ENCODE measurements at places on chromosomes 2 and 18.

- no peak for DNase-seq
These were observed 146.5 kb downstream of the GLI2 start for GRCh38 chr2:120881981-120882788.

DNA sequence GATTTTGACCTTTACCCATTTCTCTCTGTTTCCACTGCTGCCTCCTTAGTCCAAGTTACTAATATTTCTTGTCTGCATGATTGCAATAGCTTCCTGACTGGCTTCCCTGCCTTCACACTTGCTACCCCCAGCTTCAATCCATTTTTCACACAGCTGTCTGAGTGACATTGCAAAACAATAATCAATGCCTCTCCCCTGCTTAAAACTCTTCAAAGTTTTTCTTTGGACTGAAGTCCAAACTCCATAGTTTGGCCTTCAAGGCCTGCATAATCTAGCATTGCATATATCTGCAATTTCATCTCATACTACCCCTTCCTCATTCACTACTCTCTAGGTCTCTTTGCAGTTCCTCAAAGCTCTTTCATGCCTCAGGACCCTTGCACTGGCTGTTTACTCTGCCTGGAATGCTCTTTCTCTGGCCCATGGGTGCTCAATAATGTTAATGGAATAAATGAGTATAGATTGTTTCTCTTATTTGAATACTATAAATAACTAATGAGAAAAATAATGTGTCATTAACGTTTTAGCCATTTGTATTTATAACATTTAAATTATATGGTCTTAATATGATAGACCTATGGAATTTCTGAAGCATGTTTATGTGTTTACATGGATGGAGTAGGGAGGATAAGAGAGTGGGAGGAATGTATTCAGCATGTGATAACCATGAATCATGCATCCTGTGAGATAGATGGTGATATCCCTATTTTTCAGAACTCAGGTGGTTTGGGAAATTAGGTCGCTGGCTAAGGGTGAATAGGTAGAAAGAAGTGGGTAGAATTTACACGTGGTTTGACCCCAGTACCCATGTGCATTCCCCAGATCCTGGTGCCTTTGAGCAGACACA, 5.7 kb upstream of the TMEM178A start:
- DNase-seq: no peak

DNA sequence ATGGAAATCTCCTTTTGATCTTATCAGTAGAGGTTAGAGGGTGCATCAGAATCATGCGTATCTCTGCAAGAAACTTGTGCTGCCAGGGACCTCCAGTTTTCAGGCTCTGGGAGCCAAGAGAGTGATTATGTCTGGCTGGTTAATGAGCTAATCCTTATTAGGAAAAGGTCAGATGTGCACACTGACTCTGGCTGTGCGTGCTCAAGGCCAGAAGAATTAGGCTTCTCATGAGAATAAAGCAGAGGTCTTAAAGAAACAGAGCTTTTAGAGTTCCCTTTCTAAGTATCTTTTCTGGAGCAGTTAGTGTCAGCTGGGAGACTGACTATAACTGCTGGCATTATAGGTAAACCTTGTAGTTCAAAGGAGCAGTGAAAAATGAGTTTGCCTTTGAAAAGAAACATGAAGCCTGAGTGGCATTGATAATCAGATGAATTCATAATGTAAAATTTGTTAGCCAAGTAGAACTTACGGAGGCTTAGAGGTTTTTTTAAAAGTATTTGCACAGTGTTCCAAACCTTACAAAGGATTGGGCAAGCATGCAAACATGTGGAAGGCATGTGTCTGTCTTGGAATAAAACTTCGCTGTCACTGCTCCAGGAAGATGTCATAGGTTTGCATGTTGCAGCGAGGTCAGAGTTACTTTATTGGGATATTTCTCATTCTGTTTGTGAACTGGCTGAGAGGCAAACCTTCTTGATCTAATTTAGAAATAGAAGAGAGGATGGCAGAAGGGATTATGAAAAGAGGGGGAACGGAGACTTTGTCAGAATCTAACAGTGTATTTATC, 151.7 kb downstream of the ARHGAP28 start:
- DNase-seq: no peak

- DNase-seq: no peak
These were observed 5.3 kb downstream of the KLF11 start for GRCh38 chr2:10048501-10049171.

GRCh38 chr2:48434101-48434500, 95.9 kb upstream of the STON1 start:
- DNase-seq: no peak

- no peak for DNase-seq
These were observed 58.9 kb upstream of the NCOA1 start for GRCh38 chr2:24432121-24432520.

DNA sequence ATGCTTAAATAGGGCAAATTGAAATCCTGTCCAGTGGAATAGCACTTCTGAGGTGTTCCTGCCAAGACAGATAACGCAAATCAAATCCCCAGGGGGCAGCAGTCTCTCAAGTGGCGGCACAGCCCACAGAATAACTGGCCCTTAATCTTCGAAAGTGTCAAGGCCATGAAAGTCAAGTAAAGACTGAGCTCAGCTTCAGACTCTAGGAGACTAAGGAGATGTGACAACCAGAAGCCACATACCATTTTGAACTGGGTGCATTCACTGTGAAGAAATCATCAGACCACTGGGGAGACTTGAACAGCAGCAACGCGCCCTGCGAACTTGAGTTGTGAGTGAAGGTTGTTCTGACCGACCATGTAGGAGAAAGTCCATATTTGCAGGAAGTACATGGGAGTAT, 66.0 kb upstream of the ASAP2 start:
- DNase-seq: no peak

GRCh38 chr2:185316383-185316782, 422.2 kb upstream of the FSIP2 start:
- no peak for DNase-seq

DNA sequence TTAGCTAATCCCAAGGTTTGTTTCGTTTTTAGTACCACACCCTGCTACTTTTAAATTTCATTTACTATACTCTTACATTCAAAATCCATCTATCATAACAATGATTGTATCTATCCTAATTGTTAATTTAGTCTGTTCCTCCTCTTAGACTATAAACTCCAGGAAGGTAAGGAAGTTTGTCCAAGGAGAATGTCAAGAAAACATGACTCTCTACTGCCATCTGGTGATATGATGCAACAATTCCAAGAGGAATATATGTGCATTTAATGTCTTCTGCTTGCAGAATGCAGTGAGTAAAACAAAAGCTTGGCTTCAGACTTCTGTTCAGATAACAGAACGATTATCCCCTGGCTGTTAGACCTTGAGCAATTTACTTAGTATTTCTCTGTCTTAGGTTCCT, 1267.1 kb downstream of the LRP1B start:
- DNase-seq: no peak

DNA sequence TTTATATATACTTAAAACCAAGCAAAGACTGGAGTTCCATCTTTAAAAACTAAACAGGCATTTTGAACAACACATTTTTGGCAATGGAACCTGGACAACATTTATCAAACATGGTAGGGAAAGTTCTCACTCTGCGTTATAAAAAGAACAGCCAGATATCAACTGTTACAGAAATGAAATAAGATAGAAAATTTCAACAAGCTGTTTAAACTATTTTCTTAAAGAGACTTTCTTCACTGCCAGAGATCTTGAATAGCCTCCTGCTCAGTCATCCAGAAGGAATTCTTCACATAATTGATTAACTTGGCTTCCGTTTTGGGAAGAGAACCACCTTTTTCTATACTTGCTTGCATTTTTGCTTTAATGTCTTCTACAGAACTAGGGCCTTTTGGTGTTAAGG, 166.0 kb upstream of the PIK3C3 start:
- no peak for DNase-seq

DNA sequence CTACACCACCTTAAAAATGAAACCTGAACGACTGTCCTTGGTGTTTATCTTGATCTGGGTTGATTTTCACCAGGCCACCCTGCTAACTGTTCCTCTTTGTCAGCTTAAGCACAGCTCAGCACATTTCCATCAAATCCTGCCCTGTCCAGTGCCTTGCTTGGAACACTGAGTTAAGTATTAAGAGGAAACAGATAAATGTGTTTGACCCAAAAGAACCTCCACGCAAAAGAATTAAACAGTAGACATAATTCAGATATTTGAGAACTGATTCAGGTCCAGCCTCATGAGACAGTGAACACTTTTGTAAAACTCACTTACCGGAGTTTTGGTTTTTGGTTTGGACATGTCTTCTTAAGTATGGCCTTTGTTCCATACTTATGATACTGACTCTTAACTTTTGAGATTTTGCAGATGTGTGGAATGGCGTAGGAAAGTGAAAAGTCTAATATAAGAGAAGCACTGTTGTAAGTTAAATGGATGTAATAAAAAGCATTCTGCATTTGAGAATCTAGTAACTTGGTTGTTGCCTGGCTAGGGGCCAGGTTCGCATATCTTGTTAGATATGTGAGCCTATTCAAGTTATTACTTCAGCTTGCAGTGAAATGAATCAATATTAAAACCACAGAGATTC, 88.9 kb upstream of the SERPINE2 start:
- DNase-seq: no peak

- DNase-seq: no peak
These were observed 62.1 kb downstream of the SMAD4 start for GRCh38 chr18:51092117-51092516.

- no peak for DNase-seq
These were observed 40.5 kb upstream of the POLE4 start for GRCh38 chr2:74917702-74918619.

DNA sequence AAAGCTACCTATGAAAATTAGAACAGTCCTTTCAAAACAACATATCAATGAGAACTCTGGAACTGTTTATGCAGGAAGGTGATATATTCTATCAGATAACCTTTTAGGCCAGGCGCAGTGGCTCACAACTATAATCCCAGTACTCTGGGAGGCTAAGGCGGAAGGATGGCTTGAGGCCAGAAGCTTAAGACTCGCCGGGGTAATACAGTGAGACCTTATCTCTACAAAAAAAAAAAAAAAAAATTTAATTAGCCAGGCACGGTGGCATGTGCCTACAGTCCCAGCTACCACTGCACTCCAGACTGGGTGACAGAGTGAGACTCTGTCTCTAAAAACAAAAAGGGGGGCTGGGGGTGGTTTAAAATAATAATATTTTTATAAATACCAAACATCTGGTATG, 77.9 kb downstream of the OSBPL1A start:
- DNase-seq: no peak

GRCh38 chr2:239292959-239293774, 107.7 kb downstream of the HDAC4 start:
- no peak for DNase-seq

DNA sequence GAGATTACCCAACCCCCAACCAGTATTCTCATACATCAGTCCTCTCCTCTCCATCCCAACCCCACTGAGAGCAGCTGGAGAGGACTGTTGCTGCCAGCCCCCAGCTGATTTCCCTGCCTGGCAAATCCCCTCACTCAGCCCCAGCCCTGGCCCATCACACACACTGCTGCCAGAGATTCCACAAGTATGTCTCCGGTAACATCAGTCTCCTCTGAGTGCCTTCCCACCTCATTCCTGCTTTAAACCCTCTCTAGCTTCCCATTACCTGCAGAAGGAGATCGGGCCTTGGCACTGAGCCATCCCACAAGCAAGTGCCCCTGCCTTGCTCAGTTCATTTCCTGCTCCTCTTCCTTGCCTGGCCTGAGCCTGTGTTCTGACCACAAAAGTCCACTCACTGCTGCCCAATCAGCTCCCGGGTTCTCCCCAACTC, 50.6 kb upstream of the ZFP36L2 start:
- DNase-seq: no peak

- no peak for DNase-seq
These were observed 12.2 kb downstream of the BIN1 start for GRCh38 chr2:127094509-127095366.

DNA sequence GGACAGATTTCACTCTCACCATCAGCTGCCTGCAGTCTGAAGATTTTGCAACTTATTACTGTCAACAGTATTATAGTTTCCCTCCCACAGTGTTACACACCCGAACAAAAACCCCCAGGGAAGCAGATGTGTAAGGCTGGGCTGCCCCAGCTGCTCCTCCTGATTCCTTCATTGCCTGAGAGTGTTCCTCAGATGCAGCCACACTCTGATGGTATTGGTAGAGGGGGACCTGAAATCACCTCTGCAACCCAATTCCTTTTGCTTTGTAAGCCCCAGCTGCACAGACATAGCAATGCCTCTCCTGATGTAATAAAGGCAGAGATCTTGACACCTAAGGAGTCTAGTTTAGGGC, 1529.8 kb downstream of the RPIA start:
- DNase-seq: no peak

GRCh38 chr2:7722212-7722910, 805.1 kb downstream of the RNF144A start:
- no peak for DNase-seq

DNA sequence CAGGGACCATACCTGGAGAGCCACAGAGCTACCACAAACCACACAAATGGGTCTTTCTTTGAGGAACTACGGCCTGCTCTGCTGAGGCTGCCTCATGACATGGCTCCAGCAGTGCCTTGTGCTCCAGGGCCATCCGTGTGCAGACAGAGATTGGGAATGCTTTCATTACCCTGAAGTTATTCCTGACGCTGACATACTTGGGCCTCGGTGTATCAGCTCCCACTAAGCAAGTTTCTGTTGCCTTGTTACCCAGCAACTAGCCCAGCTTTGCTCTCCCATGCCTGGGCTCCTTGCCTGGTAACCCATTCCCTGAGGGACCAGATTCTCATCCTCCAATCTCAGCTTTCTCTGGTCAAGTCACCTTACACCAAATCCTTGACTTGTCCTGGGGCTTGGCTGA, 80.3 kb upstream of the FZD7 start:
- no peak for DNase-seq

DNA sequence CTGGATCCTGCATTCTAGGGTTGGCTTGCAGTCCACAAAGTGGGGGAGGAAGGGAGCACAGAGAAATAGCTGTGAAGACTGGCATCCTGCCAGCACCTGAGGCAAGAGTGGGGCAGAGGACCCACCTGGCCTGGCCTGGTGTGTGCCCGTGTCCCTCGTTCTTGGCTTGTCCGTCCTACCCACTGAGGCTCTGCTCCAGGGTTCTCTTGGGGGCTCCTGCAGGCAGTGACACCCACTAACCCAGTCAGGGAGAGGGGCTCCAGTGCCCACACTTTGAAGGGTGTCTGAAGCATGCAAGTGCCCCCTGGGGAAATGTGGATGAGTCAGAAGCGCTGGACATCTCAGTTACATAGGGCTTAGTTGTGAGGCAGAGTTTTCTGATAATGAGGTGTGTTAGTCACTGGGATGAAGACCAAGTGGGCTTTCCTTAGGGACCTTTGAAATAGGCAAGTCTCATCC, 79.4 kb downstream of the SLC4A3 start:
- DNase-seq: no peak

DNA sequence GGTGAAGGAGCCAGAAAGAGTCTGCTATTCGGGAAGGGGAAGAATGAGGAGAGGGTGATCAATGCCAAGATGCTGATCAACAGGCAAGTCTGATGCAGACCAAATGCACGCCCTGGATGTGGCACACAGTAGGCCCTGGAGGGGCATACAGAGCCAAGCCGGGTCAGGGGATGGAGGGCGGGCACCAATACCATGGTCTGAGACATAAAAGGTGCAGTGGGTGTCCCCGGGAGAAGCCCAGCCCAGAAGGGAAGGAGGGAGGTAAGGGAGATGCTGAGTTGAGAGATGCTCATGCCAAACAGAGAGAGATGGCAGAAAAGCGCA, 66.6 kb upstream of the ID2 start:
- no peak for DNase-seq

- DNase-seq: no peak
These were observed 71.9 kb downstream of the ACVR2A start for GRCh38 chr2:147916723-147917122.

- DNase-seq: no peak
These were observed 144.7 kb downstream of the COL6A3 start for GRCh38 chr2:237269138-237269875.
